GDM1 (cell line): ENCODE measurements at places on chromosomes 2 and 18.

DNA sequence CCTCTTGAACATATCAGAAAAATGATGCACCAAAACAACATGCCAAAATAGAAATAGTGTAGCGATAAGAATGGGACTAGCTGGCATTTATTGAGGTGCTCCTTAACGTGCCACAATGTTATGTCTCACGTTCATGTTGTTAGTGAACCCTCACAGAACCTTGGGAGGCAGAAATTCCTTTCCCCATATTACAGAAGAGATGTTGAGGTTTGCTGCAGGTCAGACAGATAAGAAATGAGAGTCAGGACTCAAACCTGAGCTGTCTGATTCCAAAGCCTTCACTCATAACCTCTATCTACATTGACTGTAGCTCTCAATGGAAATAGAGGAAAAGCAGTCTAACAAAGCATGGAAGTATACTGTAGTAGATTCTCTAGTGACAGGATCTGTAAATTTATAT, 163.3 kb upstream of the STK17B start:
- DNase-seq, result no peak

- DNase-seq, result no peak
Observed at GRCh38 chr18:79305911-79306310, 89.8 kb upstream of the NFATC1 start.

DNA sequence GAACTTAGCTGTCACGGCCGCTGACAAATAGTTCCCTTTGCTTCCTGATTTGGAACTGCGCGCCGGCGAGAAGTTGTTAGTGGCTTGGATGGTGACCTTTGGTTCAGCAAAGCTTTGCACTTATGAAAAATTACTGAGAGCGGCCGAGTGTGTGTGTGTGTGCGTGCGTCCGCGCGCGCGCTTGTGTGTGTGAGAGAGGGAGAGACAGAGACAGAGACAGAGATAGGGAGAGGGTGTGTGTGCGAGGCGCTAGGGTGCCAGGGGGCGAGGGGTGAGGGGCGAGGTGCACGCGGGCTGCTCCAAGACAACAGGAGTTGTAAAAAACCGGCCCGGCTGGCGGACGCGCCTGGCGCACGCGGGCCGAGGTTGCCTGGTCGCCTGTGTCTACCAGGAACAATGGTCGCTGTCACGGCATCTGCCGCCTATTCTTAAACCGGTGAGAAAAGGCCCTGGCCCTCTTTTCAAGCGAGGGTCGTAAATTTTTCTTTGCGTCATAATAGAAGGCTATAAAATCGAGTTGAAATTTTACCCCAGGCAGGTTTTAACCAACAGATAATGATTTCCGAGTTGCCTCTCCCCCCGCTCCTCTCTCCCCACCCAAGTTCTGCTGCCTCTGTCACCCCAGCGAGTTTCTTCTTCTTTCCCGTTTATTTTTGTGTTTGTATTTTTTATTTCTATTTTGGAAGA, 535 bp downstream of the HOXD3 start:
- DNase-seq, result no peak

DNA sequence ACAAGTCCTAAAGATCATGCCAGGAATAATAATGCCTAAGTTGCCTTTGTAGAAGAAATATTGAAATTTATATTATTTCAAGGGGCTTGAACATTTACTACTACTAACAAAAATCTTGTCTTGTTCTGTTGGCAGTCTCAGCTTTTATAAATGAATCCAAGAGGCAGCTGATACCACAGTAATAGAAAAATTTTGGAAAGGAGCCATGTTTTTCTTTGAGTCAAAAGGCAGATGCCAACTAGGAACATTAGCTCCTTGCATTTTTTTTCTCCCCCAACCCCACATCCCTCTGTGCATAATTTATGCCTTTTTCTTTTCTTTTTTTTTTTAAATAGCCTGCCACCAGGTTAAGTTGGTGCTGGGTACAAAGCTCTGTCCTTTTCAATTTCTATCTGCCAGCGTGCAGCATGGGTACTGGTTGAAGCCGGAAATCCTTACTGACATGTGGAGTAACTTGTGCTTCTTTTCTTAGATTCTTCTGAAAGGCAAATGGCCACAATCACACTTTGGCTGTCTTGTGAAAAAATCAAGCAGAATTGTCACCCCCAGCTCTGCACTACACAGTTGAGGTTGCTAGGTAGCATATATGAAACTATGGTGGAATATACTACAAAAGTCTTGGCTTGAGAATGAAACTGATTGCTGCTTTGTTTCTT, 98.8 kb downstream of the RHBDD1 start:
- DNase-seq, result no peak

- DNase-seq, result no peak
Observed at GRCh38 chr18:58998401-58999203, 133.9 kb downstream of the ZNF532 start.

GRCh38 chr2:222468346-222468745, 44.0 kb downstream of the SGPP2 start:
- no peak for DNase-seq

GRCh38 chr18:2839202-2839601, 7.6 kb upstream of the EMILIN2 start:
- no peak for DNase-seq

DNA sequence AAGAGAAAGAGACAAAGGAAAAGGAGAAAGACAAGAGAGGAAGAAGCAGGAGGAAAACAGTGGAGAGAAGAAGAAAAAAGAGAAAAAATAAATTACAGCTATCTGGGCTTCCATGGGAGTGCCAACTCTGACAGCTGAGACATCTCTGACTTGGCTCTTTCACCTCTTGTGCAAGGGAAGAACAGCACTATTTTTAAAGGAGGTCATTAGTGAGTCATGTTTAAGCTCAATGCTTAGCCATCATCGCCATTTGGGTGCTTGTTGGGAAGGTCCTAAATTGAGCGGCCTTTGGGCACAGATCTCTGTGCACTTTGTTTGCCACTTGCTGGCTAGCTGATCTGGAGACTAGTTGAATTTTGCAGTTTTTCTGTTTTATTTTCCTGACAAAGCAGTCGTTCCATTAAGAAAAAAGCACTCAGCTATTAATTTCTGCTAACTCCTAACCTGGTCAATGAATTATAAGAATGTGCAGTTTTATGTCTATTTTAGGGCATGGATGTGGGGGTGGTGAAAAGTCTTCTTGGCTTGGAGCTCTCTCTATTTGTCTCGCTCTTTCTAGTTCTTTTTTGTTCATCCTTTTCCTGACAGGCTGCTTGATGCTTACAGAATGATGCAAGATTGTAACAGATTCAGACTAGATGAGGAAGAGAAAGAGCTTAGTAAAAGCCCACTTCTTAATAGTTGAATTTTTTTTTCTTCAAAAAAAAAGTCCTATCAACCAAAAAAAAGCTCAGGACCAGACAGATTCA, 231.5 kb downstream of the SLC8A1 start:
- no peak for DNase-seq

GRCh38 chr2:32772638-32773447, 145.0 kb downstream of the TTC27 start:
- DNase-seq, result peak; percentile 27

- no peak for DNase-seq
Observed at GRCh38 chr2:144893464-144893863, 373.5 kb upstream of the ZEB2 start.

DNA sequence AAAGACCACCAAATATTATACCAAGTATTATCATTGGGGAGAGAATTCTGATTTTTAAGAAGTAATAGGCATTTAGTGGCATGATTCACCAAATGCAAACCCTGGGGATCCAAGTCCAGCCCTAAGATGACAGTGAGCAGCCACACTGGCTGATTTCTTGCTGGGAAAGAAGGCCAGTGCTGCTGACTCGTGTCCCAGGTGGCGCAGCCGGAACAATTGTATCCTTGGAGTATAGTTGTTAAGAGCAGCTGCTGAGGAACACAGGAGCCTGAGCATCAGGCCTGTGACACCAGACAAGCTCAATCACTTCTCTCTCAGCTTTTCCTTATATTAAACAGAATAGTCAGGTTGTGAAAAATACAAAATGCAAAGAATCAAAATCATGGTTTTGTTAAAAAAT, 48.4 kb downstream of the LRP1B start:
- DNase-seq, result no peak

- no peak for DNase-seq
Observed at GRCh38 chr2:42562474-42563144, 5.8 kb upstream of the MTA3 start.
